ENCODE measurements at places on chromosomes 4 and X.

DNA sequence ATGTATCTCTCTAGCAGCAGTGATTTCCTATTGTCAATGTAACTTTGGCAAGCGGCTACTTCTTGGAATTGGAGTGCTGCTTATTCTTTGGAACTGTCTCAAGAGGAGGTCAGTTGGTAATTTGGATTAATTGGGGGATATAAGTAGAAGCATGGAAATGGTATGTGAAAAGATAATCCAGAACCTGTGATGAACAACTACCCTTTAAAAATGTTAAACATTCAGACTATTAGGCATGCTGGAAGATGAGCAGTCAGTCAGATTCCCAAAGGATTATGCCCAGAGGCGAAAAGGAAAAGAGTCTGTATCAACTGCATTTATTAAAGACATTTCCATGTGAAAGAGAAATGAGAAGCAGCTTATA lies 62.5 kb downstream of the SEC24D start:
- DNase-seq = no peak

GRCh38 chrX:7512845-7513244 lies 330.1 kb upstream of the VCX start:
- no peak for DNase-seq

DNA sequence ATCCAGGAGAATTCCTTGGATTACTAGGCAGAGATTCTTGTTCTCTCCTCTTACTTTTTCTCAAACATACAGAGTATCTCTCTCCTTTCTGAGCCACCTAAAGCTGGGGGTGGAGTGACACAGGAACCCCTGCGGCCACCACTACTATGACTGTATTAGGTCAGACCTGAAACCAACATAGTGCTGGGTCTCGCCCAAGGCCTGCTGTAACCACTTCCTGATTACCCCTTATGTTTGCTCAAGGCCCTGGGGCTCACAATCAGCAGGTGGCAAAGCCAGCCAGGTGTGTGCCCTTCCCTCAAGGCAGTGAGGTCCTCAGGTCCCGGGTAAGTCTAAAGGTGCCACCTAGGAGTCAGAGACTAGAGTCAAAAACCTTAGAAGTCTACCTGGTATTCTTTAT lies 166.4 kb downstream of the PARM1 start:
- no peak for DNase-seq

GRCh38 chr4:98652996-98653395 lies 5.4 kb downstream of the TSPAN5 start:
- DNase-seq = no peak

Data from stimulated activated CD4-positive, alpha-beta T cell treated with anti-CD3 and anti-CD28 coated beads, Interleukin-15, amount 100 ng/mL, for 1 hour (primary cell).